ENCODE measurements at places on chromosomes 1 and 21. TPM values are rescaled to one million over a fixed set of nuclear protein-coding genes. Genes with fewer than 3 reads are reported as not detected.

DNA sequence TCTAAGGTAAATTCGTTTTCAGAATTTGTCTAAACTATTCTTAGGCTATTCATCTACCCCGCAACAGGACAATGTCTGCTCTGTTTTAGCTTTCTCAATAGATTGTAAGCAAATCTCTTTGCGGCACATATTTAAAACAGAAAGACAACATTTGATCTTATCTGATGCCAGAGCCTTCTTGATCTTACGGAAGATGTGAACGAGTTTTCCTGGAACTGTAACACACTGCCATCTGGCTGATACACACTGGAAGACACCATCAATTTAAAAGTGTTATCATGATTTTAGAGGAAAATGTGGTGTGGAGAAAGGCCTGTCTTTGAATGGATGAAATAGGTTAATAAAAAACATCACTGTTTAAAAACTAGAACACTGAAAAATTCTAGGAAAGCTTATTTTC is 36.1 kb downstream of the COA6 start:
- DNase-seq: no peak

GRCh38 chr1:169499807-169500206 is 14.1 kb upstream of the SLC19A2 start:
- no peak for DNase-seq

GRCh38 chr1:174039027-174039426 is 16.9 kb upstream of the RC3H1 start:
- DNase-seq: no peak

DNA sequence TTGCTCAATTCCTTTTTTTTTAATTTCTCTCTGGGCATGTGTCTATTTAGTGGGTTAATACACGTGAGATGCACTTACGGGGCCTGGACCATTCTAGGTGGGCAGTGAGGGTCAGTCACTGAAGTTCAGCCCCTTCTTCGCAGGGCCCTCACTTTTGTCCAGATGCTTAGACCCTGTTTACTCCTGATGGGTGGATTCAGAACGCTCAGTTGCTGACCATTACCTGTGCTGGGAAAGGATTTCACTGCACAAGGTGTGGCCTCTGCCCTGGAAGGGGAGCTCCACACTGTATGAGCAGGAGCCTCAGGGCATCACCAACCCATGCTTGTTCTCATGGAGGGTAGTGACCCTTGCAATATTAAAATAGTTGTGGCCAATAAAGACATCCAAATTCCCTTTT is 4.5 kb downstream of the PRAMEF12 start:
- DNase-seq: no peak

GRCh38 chr1:44484155-44484688 is 79.2 kb downstream of the RNF220 start:
- no peak for DNase-seq

MAN1C1 gene
- 10.3 TPM for polyA plus RNA-seq

GRCh38 chr1:53383136-53383870 is 55.4 kb upstream of the LRP8 start:
- no peak for DNase-seq

KRTAP19-8 gene
- polyA plus RNA-seq: not detected

Measured in muscle of back (tissue), 13 donors.